ENCODE measurements at places on chromosomes 7 and 10.
A peak's percentile ranks its signal among the peaks of the same experiment; 100 is the strongest.

GRCh38 chr10:106705681-106706100 lies 458.8 kb downstream of the SORCS1 start:
- peak; percentile 13 for DNase-seq

GRCh38 chr10:106959521-106959920 lies 205.0 kb downstream of the SORCS1 start:
- DNase-seq, result no peak

GRCh38 chr7:148901178-148901577 lies 17.1 kb upstream of the EZH2 start:
- no peak for DNase-seq

GRCh38 chr7:98872328-98872924 lies 2.6 kb upstream of the TMEM130 start:
- peak; percentile 34 for DNase-seq

DNA sequence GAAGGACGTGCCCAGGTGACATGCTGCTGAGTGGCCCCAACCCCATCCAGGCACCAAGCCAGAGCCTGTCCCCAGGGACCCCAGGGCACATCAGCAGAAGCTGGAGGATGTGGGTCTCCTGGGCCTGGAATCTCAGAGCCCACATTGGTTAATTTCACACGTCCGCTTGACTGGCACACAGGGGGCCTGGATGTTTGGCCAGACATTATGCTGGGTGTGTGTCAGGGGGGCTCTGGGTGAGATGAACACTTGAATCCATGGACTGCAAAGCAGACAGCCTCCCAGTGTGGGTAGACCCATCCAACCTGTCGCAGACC lies 79.1 kb upstream of the RET start:
- DNase-seq, result no peak

- no peak for DNase-seq
Measured at GRCh38 chr10:76297358-76297757, 865.9 kb downstream of the LRMDA start.

DNA sequence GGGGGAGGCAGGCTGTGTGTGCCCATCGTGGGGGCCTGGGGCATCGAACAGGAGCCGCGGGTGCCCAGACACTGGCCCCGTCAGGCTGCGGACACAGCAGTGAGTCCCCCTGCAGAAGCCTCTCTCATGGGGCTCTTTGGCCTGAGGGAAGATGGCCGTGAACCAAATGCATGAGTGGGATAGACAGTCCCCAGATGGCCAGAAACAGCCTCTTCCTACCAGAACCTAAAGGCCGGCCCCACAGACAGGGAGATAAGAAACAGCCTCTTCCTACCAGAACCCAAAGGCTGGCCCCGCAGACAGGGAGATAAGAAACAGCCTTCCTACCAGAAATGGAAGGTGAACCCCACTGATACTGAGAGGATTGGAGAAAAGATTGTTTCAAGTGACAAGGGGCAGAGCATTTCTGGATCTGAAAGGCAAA lies 16.6 kb downstream of the IDI2 start:
- DNase-seq, result no peak

DNA sequence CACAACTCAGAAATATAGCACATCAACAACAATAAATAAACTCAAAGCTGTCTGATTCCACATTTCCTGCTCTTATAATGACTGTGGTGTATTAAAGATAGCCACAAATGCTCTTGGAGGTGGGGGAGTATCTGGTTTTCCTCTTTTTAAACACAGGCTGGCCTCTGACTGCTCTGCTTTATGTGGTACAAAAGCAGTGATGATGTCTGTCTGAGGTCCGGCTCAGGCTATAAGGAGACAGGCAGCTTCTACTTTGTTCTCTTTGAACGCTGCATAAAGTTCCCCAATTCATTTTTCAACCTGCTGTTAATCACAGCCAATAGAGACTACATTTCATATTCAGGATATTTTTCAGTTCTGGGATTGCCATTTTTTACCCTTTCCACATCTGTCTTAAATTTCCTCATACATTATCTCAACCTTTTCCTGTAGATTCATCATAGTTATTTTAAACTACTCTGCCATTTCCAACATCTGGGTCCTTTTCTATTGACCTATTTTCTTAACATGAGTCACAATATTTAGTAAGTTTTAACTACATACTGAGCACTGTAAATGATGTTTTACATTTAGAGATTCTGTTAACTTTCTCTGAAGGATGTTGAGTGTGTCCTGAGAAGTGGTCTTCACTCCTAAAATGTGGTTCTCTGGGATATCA lies 64.9 kb downstream of the CRPPA start:
- DNase-seq, result no peak

DNA sequence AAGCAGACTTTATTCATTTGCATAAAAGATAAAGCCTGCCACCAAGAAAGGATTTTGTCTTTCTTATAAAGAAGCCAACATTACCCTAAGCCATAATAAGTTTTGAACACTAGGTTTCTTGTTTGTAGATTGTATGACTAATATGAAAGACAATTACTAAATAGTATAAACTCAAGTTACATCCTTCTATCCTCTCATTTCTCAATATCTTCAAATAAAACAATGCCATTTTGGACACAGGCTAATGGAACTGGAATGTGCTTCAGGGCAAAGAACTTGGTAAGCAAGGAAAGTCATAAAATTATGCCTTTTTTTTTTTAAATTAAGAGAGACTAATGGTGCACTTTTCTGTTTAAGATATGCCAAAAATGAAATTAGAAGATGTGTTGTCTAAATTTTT lies 137.7 kb downstream of the DKK1 start:
- no peak for DNase-seq

GRCh38 chr10:33337326-33337957 lies 3.0 kb upstream of the NRP1 start:
- peak; percentile 24 for DNase-seq

DNA sequence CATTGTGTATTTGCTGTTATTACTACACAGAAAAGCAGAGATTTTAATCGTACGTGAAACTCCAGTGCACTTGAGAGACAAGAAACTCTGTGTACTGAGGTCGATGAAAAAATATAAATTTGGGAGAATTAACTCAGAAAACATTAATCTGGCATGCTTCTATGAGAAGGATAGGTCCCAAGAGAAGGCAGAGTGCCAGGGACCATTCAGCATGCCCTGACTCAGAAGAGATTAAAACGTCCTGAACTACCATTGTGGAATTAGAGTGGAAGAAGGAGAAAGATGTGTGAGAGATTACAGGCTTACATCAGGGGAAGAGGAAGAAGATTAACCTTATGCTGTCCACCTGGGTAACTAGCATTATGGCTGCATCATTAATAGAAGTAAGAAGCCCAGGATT lies 72.4 kb downstream of the REEP3 start:
- no peak for DNase-seq

GRCh38 chr7:110839866-110840265 lies 251.1 kb upstream of the LRRN3 start:
- DNase-seq, result peak; percentile 95

- DNase-seq, result no peak
Measured at GRCh38 chr10:77212632-77213031, 425.0 kb downstream of the KCNMA1 start.

DNA sequence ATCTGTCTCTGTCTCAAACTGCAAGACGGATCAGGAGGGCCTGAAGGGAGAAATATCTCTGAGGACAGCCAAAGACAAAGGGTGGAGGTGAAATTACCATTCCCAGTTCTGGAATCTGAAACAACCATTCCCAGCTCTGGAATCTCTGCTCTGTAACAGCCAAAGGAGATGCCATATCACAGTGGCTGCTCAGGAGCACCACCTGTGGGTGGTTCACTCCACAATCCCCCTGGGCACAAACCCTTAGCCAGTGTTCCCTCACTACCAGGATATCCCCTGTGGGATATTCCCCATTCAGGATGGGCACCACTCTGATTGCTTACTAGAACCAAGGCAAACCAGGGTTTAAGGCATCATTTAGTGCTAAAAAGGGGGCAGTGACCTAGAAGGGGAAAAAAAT lies 199.0 kb downstream of the HTR7 start:
- DNase-seq, result no peak

- DNase-seq, result no peak
Measured at GRCh38 chr7:133253519-133253875, 619 bp downstream of the EXOC4 start.

GRCh38 chr10:68151453-68151852 lies 42.2 kb downstream of the MYPN start:
- DNase-seq, result no peak

GRCh38 chr7:114691605-114692004 lies 230.3 kb upstream of the MDFIC start:
- DNase-seq, result peak; percentile 94

DNA sequence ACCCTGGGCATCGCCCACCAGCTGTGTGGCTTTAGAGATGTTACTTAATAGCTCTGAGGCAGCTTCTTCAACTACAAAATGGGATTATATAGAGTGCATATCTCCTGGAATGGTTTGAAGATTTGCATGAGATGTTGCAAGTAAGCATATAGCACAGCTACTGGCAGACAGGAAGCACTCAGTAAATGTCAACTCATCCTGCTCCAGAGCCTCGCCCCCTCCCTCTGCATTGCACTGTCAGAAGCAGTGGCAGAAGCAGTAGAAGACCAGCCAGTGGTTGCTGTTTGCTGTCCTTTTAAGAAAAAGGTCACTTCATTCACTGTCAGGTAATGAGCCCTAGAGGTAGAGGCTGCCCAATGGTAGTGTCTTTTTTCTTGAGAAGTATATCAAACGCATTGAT lies 180.0 kb upstream of the GHITM start:
- DNase-seq, result no peak

- DNase-seq, result no peak
Measured at GRCh38 chr10:43902842-43903241, 254.2 kb upstream of the ZNF32 start.

GRCh38 chr7:69967689-69968450 lies 369.6 kb downstream of the AUTS2 start:
- peak; percentile 30 for DNase-seq

- DNase-seq, result no peak
Measured at GRCh38 chr10:104045151-104046089, 40.3 kb downstream of the COL17A1 start.
